Muscle of arm (tissue), 14 donors: ENCODE measurements at places on chromosomes 1 and 21. TPM values are rescaled to one million over a fixed set of nuclear protein-coding genes. Genes with fewer than 3 reads are reported as not detected.

DNA sequence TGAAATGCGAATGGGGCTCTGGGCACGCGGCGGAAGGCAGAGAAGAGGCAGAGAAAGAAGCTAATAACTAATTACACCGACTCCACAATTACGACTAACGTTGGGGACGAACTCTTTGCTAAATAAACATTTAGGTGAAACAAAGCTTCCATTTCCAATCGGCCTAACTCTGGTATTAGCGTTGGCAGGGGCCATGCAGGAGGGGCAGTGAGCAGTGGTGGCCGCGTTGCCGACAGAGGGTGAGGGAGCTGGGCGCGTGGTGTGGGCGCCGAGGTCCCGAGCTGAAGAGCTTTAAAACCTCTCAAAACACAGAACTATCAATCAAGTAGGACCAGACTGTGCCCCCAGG lies 553 bp upstream of the NDUFV3 start:
- DNase-seq: no peak

GRCh38 chr21:45365608-45366241 lies 39.2 kb upstream of the COL18A1 start:
- DNase-seq: no peak

DNA sequence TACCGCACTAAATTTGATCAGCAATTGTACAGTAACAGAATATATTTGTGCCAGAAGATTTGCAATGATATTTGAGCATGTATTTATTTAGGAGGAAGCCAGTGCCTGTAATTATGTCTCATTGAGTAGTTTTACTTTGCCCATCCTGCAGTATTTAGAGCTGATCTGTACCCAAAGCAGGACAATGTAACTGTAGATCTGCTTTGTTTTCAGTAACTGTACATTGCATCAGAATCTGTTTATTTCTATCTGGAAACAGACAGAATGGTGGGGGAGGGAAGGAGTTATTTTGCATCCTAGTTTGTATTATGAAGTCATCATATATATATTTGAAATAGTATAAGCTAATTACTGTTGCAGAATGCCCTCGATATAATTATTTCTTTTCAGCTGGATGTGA lies 36.2 kb upstream of the LRRC8C start:
- no peak for DNase-seq

DNA sequence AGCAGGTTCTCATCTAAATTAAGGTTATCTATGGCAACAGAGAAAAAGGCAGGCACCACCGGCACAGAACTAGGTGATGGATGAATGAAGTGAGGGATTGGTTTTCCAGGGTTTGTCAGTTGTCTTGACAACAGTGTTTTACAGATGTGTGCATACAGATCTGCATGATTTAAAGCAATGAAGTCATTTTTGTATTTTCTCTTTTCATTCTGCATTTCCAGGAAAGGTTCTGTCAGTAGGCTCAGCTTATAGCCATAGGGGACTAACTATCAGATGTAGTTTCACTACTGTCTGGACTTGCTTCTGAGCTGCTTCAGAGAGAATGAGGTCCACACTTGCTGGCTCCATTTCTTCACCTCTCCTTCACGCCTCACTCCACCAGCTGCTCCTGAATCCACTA lies 98.2 kb upstream of the LMO4 start:
- peak; percentile 22 for DNase-seq

DNA sequence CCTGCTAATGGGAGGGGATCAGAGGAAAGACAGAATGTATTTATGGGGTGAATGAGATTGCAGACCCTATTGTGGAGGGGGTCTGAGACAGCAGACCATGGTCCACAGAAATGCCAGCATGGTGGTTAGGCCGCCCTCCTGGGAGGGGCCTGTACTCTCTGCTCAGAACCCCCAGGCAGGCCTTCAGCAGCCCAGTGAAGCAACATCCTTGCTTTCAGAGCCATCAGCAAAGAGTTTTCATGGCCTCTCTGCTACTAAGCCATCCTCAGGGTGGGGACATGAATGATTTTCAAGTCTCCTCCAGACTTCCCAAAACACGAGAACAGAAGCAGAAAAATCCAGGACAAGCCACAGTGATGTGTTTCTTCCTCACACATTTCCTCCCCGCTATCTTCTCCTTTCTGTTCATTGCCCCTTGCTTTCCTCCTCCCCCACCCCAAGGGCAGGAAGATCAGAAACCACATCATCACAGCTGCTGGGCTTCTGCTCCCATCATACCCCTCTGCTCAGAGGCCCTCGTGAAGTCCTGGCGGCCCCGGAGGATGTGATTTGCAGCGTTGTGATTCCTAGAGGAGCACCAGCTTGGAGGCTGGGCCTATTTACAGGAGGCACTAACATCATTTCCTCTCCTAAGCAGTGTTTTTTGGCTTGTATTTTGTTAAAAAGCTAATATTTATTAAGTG lies 48.0 kb downstream of the ABCA4 start:
- DNase-seq: no peak

DNA sequence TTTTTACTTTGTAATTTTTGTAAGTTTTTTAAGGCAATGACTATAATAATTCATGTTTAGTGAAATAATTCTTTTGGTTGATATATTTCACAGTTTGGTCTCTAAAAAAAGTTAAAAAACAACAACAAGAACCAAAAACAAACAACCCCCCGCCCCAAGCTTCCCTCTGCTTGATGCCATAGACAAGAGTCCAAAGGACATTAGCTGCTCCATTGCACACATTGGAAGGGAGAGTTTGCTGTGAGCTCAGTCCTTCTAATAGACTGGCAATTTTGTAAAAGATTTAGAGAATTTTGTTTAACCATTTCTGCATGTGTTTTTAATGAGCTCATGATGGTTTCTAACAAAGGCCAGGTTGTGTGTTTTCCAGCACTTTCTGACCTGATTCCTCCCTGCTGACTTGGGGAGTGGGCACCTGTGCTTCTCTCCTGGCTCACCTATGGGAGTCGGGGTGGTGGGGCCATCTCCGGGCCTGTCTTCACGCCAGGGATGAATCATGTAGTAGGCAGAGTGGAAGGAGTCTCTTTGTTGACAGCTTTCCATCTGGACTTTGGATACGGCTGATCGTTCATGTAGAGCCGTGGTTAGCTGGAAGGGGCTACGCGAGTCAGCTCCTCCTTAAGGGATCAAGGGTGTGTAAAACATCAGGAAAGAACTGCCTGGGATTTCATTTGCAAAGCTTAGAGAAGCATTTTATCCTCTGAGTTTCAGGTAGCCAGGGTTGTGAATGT lies 14.1 kb downstream of the ZBTB18 start:
- DNase-seq: no peak

GRCh38 chr1:219568733-219569132 lies 44.2 kb downstream of the ZC3H11B start:
- no peak for DNase-seq

- no peak for DNase-seq
Observed at GRCh38 chr1:232296461-232296860, 333.5 kb downstream of the SIPA1L2 start.

DNA sequence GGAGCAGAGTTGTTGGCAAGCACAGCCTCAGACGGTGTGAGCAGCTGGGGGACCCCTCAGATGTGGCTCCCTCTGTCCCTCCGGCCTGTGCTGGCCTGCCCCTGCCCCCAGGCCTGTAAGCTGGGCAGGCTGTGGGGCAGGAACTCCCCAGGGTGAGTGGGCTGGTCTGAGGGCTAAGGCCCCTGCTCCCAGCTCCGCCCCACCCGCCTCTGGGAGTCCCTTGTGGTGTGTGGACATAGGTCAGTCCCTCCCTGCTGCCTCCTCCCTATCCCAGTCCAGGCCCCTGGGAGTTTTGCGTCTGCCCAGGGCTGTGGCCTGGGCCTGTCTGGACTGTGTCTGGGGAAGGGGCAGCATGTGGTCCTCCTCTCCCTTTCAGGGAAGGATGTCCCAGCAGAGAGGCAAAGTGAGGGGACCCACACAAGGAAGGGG lies 3.6 kb upstream of the VWA1 start:
- DNase-seq: no peak

DNA sequence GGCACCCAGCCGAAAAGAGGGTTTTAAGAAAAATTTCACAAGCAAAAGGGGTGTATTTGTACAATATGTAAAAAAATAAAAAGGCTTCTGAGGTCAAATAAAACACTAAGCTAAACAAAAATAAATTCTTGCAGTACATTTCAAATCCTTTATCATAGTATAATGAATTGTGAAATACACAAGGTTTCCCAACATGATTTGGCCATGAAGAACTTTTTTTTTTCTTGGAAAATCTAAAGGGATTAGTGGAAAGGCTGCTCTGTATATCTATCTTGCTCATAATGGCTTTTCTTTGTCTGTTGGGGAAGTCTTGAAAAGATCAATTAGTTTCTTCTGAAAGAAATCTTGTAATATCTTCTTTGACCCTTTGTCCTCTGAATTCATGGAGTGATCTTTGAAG lies 593.4 kb downstream of the PLPP3 start:
- DNase-seq: no peak

DNA sequence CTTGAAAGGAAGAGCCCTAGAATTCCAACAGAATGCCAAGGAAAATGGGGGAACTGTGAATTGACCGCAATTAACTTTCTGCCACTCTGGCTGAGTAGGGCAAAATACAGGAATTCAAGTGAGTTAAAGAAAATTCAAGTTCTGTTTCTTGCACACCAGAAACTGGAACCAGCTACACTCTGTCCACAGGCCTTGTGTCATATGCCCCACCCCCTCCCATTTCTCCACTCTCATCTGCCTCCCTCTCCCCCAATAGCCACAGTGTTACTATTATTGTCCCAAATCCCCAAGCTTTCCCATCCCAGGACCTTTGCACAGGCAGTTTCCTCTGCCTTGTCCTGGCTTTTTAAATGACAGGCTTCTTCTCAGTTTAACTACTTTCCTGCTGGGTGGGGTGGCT lies 4.3 kb upstream of the STK40 start:
- no peak for DNase-seq

GRCh38 chr1:247322442-247322841 lies 9.2 kb downstream of the ZNF496 start:
- DNase-seq: no peak

- DNase-seq: peak; percentile 69
Observed at GRCh38 chr1:58779801-58780382, 4.0 kb downstream of the JUN start.

- no peak for DNase-seq
Observed at GRCh38 chr1:152941037-152941711, 5.8 kb upstream of the SPRR5 start.

GRCh38 chr1:9097947-9098705 lies 28.7 kb upstream of the SLC2A5 start:
- DNase-seq: no peak

DNA sequence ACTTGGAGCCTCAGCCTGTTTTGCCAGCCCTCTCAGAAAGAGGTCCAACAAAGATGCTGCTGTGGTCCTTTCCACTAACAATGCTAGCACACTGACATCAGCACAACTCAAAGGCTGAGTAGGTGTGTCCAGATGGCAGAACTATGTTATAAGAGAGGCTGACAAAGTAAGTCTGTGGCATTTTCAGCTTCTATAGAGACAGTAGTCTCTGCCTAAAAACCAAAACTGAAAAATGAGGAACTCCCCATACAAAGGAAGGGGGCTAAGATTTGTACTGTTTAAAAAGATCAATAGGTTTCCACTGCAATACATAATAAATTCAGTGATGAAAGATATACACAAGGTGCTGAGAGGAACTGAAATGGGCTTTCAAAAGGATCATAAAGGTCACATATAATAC lies 12.3 kb downstream of the ERO1B start:
- no peak for DNase-seq

DNA sequence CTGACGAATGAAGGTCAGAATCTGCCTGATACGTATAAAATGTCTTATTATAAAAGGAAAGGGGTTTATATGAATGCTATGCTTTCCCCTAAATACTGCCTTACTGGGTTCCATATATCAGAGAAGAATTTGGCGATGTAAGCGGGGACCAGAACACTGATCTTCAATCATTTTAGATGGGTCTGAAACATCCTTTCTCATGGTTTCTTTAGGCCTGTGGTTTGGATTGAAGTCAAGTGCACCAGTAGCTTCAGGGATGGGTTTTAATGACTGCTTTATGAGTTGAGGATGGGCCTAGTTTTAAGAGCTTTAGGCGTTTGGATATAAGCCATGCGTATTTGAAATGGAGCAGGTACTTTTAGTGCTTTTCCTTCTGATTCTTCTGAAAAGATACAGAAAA lies 6.9 kb downstream of the FMN2 start:
- no peak for DNase-seq

Gene LORICRIN
- polyA plus RNA-seq: not detected

Gene LYST
- polyA plus RNA-seq: 17.1 TPM

Gene F11R
- 21.2 TPM for polyA plus RNA-seq
